ENCODE measurements at places on chromosomes 16 and 17.
A peak's percentile ranks its signal among the peaks of the same experiment; 100 is the strongest.

DNA sequence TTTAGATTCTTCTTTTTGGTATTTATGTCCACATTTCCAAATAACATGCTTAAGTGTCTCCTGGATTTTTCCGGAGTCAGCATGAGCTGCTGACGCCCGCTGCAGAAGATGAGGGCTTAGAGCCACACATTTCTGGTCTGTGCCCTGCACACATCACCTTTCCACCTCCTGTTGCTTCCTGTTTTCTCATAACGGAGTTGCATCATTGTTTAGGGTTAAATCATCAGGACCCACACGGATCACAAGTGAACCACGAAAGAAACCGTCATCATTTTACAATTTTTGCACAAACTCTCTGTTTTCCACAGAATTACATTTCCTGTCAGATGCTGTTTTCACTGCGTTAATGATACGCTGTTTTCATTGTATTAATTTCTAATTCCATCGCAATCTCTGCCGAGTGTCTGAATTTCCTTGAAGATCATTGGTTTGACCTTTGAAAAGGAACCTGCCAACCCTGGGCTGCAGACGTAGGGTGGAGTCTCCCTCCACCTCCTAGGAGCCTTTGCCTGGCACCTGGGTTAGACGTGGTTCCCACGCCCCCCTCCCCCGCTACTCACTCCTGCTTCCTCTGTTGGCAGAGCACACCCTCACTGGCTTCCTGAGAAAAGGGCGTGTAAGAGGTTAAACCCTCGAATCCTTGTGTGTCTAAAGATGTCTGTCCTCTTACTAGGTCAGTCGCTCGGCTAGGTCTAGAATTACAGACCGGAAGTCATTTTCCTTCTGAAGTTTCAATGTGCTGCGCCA is 68.2 kb downstream of the RNF213 start:
- no peak for DNase-seq

DNA sequence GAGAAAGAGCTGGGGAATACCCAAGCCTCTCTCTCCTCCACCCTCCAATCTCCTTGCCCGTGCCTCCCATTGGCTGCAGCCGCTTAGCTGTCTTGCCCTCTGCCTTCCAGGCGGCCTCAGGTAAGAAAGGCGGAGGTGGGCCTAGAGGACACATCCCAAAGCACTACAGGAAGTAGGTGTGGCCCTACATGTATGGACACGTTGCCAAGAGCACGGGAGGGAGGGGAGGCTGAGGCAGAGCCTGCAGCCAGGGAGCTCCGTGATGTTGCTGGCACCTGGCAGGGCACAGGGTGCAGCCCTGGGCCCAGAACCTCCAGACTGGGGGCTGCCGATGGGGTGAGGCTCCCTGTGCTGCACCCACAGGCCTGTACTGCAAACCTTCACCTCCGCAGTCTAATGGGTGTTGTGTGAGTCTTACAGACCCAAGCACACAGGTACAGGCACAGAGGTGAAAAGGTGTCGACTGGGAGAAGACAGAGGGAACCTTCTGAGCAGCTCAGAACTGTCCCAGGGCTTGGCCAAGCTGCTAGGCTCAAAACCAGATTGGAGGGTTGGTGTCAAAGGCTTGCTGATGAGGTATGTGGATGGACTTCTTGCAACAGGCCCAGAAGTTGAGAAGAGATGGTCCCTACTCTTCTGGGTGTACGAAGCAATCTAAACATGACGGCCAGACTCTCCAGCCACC is 23.5 kb upstream of the FOXK2 start:
- DNase-seq: no peak

GRCh38 chr16:66660422-66661209 is 35.9 kb downstream of the CMTM4 start:
- DNase-seq: no peak

DNA sequence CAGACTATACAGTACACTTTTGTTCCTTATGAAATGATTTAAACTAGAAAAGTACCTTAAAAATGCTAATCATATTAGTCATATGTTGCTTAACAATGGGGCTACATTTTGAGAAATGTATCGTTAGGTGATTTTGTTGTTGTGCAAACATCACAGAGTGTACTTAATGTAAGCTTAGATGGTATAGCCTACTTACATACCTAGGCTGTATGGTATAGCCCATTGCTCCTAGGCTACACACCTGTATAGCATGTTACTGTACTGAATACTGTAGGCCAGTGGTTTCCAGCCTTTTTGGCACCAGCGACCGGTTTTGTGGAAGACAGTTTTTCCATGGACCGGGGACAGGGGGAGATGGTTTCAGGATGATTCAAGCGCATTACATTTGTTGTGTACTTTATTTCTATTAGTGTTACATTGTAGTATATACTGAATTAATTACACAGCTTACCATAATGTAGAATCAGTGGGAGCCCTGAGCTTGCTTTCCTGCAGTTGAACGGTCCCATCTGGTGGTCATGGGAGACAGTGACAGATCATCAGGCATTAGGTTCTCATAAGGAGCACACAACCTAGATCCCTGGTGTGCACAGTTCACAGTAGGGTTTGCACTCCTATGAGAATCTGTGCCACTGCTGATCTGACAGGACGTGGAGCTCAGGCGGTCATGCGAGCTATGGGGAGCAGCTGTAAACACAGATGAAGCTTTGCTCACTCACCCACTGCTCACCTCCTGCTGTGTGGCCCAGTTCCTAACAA is 35.0 kb upstream of the MRC2 start:
- no peak for DNase-seq

- DNase-seq: no peak
Measured at GRCh38 chr17:75842963-75843576, 1.1 kb downstream of the UNC13D start.

GRCh38 chr17:17021194-17021863 is 20.9 kb upstream of the MPRIP start:
- no peak for DNase-seq

GRCh38 chr17:26773189-26774188 is 520.4 kb upstream of the WSB1 start:
- no peak for DNase-seq

DNA sequence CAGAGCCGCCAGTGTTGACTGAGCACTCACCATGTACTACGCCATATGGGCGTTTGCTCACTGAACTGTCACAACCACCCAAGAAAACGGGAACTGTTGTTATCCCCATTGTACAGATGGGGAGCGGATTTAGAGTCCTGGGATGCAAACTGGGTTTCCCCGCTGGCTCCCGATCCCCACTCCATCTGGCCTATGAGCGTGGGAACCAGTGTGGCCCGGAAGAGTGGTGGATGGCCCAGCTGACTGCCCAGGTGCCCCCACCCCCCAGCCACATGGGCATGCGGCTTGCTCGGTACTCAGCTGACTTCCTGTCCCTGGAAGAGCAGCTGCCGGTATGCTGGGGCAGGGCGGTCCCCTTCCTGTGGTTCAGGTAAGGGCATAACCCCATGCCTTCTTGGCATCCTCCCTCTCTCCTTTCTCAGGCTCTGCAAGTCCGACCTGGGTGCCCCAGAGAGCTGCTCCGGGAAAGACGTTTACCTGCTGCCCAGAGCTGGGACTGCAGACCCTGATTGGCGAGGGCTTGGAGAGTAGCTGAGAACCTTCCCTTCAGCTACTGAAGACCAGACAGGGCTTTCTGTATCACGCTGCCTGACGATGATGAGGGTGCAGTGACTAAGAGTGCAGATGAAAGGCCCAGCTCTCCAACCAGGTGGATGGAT is 16.2 kb downstream of the SOCS3 start:
- DNase-seq: peak; percentile 26

- no peak for DNase-seq
Measured at GRCh38 chr17:44353672-44354331, 8.7 kb downstream of the GRN start.

GRCh38 chr17:40259505-40259904 is 28.2 kb upstream of the CDC6 start:
- no peak for DNase-seq

- no peak for DNase-seq
Measured at GRCh38 chr17:74822335-74822938, 37.2 kb downstream of the GRIN2C start.

GRCh38 chr17:29070781-29071180 is 27.8 kb downstream of the PIPOX start:
- DNase-seq: no peak

- no peak for DNase-seq
Measured at GRCh38 chr17:81551458-81552243, 502 bp downstream of the FAAP100 start.

DNA sequence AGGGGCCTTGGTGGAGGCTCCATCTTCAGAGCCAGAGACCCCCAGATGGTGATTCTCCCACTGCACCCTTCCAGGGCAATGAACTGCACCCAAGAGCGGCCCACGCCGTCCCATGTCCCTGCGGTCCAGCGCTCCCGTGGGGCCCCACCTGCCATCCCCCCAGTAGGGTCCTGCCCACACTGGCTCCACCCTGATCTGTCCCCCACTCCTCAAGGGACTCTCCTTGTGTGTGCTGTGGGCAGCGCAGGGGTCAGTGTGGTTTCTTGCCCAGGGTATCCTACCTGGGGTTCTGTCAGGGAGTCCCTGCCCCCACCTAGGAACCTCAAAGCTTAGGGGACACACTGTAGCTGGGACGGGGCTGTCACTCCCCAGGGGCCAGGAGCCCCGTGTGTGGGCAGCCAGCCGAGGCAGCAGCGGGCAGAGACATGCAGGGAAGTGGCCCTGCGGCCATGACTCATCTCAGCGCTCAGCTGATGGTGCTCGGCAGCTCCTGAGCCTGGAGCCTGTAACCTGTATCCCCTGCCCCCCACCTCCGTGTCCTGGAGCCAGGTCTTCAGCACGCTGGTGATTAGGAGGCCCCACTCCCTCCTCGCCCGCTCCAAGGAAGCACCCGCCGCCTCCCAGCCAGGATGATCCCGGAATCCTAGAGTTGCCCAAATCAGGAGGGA is 35.7 kb upstream of the SSTR5 start:
- DNase-seq: no peak

DNA sequence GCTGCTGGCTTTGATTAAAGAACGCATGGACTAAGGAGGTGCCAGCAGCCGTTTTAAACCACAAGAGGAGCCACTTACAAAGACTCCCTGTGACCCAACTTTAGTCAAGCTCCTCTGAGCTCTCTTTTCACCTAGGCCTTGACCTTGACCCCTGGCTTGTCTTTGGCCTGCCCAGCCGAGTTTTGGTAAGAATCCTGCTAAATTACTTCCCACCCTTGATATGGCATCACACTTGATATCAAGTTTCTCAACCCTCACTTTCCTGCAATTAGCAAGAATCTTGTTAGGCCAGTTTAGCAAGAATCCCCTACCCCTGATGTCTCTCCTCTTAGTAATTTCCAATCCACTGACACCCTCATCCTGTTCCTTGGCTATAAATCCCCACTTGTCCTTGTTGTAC is 232.8 kb upstream of the SALL1 start:
- no peak for DNase-seq

GRCh38 chr17:82596296-82596695 is 51.9 kb downstream of the WDR45B start:
- DNase-seq: no peak

GRCh38 chr17:83086199-83086880 is 6.9 kb downstream of the METRNL start:
- DNase-seq: no peak

- DNase-seq: no peak
Measured at GRCh38 chr17:7131423-7131791, 16.8 kb upstream of the ASGR2 start.

DNA sequence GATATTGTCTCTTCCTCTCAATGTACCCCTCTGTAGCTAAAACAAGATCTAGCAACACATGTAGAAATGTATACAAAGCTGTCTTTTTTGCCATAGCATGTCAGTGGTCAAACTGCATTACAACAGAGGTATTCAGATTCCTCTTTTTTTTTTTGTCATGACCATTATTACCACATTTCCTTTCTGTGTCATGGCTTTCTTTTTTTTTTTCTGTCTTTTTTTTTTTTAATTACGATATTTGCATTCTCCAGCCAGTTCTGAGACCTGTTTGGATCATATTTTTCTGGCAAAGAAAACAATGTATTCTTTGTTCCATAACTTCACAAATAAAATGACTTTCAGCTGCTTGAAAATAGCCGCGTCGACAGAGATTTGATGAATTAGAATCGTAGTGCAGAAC is 27.4 kb upstream of the CAPNS2 start:
- no peak for DNase-seq

DNA sequence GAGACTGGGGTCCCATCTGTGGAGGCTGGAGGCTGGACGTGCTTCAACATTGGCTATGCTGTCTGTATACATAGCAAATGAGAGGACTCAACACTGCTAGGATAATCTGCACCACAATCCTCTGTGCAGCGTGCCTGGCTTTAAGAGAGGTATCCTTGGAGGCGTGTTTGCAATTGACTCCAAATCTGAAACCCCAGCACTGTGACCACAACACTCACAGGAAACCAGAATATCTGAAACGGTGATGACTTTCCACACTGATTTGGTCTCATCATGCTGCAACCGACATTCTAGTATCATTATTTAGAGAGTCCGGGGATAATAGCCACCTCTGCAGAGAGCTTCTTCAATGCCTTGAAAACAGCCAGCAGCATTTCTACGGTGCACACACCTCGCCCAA is 35.1 kb downstream of the TLE7 start:
- DNase-seq: no peak

DNA sequence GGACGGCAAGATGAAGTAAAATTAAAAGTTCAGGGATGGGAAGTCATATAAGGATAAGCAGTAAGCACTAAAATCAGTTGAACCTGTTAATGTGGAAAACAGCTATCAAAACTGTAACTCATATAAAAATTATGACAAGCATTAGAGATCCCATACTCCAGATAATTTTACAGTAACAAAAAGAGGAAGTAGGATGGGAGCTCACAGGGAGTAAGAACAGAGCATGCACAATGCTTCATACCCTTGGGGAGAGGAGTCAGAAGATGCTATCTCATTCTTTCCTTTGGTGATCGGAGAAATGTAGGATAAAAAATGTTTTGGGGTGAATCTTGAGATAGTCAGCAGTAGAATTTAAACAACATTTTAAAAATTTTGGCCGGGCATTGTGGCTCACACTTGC is 164.7 kb upstream of the CACNG5 start:
- no peak for DNase-seq

GRCh38 chr17:68993112-68993511 is 37.9 kb upstream of the ABCA8 start:
- no peak for DNase-seq

DNA sequence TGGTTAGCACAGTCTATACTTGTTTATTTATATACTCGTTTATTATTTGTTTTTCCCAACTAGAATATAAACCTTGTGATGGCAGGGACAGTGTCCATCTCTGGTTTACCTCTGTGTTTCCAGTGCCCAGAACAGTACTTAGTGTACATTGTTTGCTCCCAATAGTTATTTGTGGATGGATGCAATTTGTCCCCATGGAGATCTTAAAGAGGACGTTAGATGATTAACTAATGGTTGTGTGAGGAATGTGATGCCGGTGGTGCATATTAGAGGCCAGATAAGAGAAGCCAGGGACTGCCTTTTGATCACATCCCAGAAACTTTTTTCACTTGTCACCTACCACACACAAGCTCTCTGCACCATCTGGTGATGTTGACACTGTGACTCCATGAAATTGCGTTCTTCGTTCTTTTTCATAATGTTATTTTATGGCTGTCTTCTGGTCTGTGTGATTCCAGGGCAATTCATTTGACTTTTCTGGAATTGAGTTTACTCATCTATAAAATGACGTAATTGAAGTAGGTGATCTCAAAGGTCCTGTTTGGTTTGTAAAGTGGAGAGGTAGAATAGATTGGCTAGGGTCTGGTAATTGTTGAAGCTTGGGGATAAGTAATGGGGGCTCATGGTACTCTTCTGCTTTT is 1.2 kb downstream of the COX10 start:
- DNase-seq: no peak

GRCh38 chr17:74104921-74105320 is 98.6 kb upstream of the RPL38 start:
- DNase-seq: no peak

GRCh38 chr16:74623214-74623838 is 16.4 kb upstream of the GLG1 start:
- DNase-seq: no peak
